ENCODE measurements at places on chromosomes 12 and 14.

GRCh38 chr14:65832431-65833266, 420.1 kb downstream of the FUT8 start:
- DNase-seq, result no peak

DNA sequence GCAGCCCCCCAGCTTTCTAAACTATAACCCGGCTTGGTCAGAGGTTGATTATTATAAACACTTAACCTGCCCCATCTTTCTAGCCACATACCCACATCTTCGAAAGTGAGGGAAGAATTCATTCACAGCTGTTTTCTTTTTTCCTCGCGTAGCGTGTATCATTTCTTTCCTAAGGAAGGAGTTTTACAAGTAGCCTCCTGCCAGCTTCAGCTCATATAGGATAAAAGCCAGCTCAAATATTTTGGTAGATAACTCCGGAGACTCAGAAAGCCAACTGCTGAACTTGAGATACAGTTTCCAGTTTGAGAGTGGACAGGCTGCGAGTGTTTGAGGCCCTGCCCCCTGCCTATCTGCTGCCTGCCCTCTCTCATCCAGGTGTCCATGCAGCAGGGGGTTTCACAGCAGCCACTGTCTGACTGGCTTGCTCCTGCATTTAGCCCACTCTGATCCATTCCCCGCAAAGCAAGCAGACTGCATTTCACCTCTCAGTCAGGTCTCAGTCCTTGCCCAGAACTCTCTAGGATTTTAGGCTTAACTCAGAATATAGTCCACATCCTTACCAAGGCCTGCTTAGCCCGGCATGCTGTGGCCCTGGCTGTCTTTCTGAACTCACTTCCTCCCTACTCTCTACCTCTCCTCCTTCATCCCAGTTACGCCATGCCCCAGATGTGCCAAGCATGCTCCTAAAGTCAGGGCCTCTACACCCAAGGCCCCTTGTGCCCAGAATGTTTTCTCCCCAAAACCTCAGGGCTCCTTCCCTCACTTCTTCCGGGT, 46.9 kb downstream of the EVL start:
- DNase-seq, result no peak

GRCh38 chr12:41683023-41683422, 461.7 kb downstream of the GXYLT1 start:
- no peak for DNase-seq

DNA sequence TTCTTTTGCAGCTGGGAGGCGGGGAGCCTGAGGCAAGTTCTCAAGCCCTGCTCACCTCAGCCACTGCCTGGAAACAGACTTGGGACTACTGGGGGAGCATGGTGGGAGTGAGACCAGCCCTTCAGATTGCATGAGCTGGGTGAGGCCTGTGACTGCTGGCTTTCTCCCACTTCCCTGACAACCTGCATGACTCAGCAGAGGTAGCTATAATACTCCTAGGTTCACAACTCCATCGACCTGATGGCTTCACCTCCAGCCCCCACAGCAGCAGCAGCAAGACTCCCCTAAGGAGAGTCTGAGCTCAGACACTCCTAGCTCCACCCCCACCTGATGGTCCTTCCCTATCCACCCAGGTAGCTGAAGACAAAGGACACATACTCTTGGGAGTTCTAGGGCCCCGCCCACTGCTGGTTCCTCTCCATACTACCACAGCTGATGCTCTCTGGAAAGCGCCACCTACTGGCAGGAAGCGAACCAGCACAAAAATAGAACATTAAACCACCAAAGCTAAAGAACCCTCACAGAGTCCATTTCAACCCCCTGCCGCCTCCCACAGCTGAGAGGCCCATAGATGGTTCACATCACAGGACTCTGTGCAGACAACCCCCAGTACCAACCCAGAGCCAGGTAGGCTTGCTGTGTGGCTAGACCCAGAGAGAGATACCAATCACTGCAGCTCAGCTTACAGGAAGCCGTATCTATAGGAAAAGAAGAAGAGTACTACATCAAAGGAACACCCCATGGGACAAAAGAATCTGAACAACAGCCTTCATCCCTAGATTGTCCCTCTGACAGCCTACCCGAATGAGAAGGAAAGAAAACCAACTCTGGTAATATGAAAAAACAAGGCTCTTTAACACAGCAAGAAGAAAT, 68.7 kb downstream of the RPAP3 start:
- DNase-seq, result peak; percentile 60

- DNase-seq, result no peak
These were observed 754 bp downstream of the ACSS3 start for GRCh38 chr12:81078469-81079196.

DNA sequence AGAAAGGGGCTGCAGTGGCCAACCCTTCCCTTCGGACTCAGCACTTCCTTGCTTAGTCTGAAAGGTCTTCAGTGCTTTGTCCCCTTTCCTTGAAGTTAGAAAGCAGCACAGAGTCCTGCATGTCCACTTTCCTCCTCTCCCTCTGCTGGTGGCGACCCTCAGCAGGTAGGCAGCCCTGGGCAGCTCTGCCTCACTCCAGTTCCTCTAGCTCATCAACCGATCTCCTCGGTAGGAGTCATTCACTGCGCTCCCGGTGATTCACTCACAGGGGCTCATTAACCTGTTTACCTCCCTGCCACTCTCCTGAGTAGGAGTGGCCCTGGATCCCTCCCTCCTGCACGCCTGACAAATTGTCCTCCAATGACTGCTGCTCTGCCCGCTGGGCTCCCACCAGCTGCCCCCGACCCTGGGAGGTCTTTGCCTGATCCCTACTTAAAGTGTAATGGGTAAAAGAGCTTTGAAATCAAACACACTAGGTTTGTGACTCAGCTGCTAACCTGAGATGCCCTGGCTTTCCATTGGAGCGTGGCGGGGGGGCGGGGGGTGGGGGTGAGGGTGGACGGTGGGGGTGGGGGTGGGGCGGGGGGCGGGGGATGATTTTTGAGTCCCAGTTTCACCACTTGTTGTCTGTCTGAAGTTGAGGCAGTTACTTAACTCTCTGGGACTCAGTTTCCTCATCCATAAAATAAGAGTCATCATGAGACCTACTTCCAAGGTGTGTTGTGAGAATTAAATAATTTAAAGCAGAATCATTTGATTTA, 4.2 kb downstream of the SCNN1A start:
- DNase-seq, result peak; percentile 82

- DNase-seq, result peak; percentile 59
These were observed 6.8 kb upstream of the RNU7-1 start for GRCh38 chr12:6936636-6937480.

DNA sequence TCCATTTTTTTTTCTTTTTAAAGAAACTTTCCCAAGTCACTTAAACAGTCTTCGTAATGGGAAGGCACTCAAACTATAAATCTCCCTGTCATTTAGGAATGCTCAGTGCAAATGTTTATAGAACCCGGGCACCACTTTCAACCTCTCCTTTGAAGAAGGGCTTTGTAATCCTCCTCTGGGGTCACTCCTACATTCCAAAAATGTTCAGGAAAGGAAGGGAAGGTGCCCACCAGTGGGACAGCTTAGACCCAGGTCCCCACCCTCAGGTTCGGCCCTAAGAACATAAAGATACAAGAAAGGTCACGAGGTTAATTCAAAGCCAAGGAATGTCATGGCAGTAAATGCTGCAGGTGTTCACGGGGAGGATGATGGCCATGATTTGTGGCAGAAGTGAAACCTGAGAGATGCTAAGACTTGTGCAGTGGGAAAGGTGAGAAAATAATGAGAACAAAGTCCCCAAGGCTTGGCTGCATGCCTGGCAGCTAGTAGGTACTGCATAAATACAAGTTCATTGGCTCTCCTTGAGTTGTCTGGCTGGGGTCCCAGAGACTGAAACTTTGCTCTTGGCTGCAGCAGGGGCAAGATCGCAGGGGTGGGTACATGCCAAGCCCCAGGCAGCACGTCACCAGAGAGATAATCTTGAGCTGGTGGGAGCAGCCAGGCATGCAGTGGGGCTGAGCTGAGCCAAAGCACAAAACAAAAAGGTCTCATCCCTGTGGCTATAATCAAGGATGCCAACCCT, 21.1 kb downstream of the KRT18 start:
- no peak for DNase-seq

DNA sequence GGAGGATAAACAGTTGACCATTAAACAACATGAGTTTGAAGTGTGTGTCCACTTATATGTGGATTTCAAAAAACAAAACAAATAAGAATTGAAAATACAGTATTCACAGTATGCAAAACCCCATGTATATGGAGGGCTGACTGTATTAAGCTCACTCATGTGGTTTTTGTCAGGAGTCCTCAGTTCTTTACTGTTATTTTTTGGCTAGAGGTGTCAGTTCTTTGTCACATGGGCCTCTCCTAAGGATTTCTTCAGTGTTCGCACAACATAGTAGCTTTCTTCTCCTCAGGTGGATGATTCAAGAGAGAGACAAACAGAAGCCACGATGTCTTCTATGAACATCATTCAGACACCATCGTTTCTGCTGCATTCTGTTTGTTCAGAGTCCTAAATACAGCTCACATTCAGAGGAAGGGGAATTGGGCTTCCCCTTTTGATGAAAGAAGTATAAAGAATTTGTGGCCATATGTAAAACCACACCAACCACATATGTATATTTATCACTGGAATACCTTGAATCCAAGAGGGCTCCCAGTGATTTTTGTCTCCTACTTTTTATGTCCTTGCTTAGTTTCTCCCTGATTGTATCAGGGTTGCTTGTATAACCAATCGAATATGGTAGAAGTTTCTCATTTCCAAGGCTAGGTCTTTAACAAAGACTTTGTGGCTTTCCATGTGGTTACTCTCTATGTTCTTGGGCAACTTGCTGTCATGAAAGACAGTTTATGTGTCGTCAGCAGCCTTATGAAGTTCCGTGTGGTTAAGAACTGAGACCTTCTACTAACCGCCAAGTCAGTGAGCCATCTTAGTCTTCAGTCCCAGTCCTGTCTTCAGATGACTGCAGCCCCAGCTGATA, 18.9 kb downstream of the MNAT1 start:
- no peak for DNase-seq

DNA sequence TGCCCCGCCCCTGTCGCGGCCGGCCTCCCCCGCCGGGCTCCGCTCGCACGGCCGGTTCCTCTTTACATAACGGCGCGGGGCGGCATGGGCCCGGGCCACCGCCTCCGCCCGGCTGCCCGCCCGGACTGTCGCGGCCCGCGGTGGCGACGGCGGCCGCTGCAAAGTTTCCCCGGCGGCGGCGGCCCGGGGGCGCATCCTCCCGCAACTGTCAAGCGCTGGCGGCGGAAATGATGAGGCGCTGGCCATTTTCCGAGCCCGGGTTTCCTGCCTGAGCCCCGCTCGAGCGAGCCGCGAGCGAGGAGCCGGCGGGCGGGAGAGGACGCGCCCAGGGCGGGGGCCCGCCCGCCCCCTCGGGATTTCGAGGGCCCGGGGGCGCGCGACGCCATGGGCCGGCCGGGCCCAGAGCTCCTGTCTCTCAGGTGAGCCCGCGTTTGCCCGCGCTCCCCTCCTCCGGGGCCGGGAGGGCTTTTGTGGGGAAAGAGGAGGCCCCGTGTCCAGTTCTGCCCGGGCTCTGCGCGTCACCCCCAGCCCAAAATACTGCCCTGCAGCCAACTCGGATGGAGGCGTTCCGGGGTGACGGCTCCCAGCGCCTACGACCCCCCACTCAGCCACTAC, at the start of gene SH2B3:
Gene SH2B3 (plus strand): TSS at position 65 of the 615 bp plus-strand sequence. CDS start 12,223 bp downstream, outside the sequence.
- no peak for DNase-seq

GRCh38 chr12:123733229-123733628, 21.1 kb downstream of the ATP6V0A2 start:
- DNase-seq, result no peak

DNA sequence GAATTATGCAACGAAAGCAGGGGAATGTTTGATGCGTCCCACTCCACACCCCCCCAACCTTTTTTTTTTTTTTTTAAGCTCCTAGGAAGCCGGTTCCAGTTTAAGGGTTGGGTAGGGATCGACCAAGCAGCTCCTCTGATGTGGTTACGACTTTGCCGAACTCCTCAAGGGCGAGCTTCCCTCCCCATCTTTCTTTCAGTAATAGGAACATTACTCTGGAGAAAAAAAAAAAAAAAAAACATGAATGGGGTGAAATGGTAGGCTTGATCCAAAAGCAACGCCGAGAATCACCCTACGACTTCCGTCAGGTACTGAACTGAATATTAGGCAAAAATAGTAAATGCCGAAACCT, 9.6 kb downstream of the BMP4 start:
- no peak for DNase-seq

DNA sequence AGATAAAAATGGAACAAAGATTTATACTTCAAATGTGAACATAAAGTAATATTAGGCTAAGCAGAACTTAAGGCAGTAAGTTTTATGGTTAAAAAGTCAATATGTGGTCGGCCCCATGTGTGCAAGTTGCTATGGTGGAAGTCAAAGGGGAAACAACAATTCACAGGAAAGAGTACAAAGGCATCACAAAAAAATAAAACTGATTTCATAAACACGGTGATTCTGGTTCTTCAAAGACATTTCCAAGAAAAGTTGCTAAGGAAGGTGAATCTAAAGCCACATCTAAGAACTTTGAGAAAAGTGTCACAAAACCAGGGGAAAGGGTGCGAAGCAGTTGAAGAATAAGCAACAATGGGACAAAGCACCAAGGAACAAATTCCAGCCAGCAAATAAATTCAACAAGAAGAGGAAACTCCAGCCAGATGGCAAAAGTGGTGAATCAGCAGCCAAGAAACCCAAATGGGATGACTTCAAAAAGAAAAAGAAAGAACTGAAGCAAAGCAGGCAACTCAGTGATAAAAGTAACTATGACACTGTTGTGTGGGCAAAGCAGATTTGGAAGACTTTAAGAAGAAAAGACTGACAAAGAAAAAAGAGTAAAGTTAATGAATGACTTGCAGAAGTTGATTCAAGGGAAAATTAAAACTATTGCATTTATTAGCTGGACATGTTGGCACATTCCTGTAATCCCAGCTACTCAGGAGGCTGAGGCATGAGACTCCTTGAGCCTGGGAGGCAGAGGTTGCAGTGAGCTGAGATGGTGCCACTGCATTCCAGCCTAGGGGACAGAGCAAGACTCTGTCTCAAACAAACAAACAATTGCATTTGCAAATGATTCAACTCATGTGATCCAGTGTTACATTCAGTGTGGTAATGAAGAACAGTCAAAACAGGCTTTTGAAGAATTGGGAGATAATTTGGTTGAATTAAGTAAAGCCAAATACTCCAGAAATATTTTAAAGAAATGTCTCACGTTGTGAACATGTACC, 19.5 kb downstream of the PTGDR start:
- no peak for DNase-seq

DNA sequence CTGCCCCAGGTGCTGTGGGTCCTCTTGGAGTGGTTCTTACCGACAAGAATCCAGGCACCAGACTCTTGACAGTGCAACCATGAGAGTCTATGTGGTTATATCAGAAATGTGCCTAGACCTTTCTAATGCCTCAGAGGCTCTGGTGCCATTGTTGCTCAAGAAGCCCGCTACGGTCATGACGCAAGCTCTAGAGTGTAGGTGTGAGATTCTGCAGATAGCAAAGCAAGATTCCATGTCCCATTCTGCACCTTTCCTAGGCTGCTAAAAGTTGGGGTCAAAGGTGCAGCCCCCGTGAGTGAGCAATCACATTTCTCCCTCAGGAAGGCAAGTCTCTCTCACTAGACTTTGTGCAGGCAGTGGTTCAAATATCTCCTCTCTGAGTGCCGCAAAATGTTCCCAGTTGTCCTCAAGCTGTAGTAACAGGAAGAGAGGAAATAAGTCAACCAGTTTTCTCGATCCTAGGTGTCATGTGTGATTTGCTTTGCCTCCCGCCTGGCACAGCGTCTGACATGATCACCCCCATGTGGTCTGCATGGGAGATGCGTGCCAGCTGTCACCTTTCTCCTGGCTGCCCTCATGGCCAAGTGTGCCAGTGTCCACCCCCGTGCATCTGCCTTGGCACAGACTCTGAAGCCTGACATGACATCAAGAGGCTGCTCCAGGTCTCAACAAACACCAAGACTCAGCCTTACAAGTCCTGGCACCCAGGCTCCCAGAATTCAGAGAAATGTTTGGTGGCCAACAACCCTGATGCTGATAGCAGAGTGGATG, 122.5 kb upstream of the COCH start:
- DNase-seq, result no peak

- no peak for DNase-seq
These were observed 35.0 kb downstream of the CORO1C start for GRCh38 chr12:108696111-108696995.

Measured in ecto neural progenitor cell (in vitro differentiated cells).